Breast epithelium (tissue), 4 donors: ENCODE measurements at places on chromosomes 13 and 19. TPM values are rescaled to one million over a fixed set of nuclear protein-coding genes. Genes with fewer than 3 reads are reported as not detected.

CLDND2 gene
- total RNA-seq = not detected

DNA sequence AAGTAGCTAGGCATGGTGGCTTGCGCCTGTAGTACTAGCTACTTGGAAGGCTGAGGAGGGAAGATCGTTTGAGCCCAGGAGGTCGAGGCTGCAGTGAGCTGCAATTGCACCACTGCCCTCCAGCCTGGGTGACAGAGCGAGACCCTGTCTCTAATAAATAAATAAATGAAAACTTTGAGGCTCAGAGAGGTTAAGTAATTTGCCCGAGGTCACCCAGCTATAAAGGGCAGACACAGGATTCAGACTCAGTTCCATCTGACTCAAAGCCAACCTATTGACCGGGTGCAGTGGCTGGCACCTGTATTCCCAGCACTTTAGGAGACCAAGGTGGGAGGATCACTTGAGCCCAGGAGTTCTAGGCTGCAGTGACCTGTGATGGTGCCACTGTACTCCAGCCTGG lies 7.4 kb upstream of the OLFM2 start:
- DNase-seq = no peak

TMEM255B gene
- 5.2 TPM for total RNA-seq

DNA sequence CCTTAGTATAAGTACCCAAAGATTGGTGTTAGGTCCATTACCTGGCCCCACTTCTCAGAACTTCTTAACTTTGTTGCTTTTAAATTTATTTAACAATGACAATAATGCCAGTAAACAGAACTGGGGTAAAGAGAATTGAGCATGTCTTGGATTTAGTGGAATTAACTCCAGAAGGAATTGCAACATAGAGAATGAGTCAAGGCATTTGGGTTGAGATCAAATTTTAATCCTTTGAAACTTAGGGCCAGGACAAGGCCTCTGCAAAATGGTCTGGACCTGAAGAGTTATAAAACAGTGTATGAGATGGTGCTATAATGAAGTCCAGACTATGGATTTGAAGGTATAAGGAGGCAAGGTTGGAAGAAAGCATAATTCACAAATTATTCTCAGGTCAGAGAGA lies 1030.4 kb downstream of the SLITRK5 start:
- no peak for DNase-seq

DNA sequence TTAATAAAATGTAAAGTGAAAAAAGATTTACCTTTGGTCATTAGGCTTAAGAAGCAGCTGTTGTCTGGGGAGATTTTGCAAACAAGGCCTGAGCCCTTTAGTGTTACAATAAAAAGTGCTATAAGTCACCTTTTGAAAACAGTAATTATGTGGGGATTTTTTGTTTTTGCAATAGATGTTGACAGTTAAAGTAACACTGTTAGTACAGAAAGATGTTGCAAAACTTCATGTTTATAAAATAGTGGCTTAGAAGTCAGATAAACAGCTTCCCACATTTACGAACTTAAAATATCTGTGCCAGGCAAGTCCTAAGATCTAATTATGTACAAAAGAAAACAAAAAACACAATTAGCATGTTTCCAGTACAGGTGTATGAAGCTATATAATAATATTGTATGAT lies 138.0 kb upstream of the IRS2 start:
- DNase-seq = no peak

DNA sequence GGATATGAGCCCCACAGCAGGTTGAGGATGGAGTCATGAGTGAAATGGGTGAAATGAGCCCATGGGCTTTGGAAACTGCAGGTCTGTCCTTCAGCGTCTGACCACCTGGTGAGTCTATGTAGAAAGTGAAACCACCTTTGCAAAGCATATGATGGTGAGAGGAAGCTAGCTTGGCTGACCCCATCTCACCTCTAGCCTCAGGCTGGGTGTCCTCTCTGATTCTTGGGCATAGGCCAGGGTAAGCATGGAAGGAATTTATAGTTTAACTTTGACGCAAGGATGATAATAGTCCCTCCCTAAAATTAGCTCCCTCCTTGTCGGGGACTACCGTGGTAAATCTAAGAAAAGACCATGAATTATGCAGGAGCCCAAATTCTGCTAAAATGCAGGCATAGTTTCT lies 16.8 kb upstream of the PSG9 start:
- no peak for DNase-seq

DNA sequence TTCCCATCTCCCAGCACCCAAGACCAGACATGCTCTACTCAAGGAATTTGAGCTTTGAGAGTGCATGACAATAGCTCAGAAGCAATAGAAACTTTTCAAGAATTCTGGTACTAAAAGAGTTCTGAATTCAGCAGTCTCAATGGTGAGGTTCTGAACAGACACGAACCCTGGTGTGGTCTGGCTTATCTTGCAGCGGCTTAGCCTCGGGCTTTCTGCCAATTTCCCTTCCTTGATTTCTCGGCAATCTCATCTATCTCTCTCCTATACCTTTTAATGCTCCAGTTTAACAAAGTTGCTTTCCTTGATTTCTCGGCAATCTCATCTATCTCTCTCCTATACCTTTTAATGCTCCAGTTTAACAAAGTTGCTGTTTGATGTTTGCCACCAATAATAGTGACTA lies 174.6 kb downstream of the SPRY2 start:
- DNase-seq = no peak

GRCh38 chr19:48862827-48863226 lies 5.6 kb downstream of the PLEKHA4 start:
- DNase-seq = no peak

ACP5 gene
- total RNA-seq = 92.8 TPM

DNA sequence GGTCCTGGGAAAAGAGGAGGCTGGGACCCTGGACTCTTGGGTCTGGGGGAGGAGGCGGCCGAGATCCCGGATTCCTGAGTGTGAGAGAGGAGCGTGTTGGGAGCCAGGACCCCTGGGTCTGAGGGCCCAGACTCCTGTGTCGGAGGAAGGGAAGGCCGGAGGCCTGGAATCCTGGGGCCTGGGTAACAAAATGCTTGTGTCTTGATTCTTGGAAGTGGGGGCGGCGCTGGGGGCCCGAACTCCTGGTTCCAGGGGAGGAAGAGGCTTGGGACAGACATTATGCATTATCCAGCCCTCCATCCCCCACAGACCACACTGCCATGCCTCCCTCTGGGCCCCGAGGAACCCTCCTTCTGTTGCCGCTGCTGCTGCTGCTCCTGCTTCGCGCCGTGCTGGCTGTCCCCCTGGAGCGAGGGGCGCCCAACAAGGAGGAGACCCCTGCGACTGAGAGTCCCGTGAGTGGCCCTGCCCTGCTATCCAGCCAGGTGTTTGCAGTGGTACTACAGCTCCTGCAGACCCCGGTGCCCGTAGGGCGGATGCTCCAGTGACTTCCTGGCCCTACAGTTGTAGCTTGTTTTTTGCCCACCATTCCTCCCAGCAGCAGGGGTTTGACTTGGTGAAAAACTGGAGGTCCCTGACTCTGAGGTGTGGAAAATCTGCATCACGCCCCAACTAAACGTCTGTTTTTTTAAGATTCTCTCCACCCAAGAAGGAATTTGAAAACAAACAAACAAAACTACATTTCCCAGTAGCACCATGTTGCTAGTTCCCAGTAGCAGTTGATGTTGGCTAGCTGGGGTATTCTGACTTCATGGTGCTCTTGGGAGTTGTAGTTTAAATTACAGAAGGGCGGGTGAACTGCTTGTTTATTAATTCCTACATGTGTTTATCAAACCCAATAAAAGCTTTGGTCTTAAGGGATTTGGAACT lies 630 bp downstream of the NUCB1 start:
- DNase-seq = no peak

DNA sequence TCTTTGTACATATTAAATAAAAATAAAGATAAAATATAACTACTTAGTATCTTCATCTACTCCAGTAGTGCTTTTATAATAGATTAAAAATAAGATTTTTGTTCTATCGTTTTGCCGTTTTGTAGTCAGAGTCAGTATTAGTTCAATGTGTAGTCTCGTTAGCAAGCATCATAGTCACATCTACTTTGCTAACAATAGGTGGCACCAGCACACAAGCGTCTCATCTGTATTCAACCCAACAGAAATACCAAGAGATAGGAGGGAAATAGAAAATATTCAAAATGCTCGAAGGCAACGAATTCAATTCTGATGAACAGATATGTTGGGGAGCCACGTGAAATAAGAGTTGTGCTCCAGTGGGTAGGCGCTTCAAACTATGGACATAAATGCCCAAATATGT lies 21.4 kb upstream of the MICU2 start:
- no peak for DNase-seq

- no peak for DNase-seq
These were observed 9.7 kb downstream of the TLE6 start for GRCh38 chr19:2986951-2987524.

MEIOSIN gene
- total RNA-seq = not detected

DNA sequence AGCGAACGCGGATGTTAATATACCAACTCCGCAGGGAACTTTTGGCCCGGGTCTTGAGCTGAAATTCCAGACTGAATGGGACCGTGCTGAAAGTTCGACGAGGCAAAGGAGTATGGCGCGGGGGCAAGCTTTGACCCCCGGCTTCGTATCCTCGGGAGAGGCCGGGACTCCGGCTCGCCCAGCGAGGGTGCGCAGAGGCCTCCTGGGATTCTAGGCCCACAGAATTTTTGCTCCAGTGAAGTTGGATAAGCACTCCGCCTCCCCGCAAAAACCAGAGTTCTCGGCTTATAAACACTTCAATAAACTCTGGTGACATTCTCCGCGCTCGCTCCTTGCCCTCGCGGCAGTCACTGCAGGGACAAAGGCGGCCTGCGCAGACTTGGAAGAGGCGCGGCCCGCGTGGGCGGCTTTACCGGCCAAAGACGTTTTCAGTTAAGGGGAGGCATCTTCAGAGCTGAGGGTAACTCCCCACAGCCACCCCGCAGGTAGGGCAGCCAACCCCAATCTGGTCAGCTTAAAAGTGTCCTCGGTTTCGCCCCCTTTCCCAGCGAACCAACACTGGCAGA lies 112.6 kb downstream of the KCNRG start:
- no peak for DNase-seq

- DNase-seq = no peak
These were observed 30.3 kb downstream of the TDRD3 start for GRCh38 chr13:60427285-60427684.

CHAF1A gene
- total RNA-seq = 7.9 TPM

NOTCH3 gene
- 22.7 TPM for total RNA-seq

DNA sequence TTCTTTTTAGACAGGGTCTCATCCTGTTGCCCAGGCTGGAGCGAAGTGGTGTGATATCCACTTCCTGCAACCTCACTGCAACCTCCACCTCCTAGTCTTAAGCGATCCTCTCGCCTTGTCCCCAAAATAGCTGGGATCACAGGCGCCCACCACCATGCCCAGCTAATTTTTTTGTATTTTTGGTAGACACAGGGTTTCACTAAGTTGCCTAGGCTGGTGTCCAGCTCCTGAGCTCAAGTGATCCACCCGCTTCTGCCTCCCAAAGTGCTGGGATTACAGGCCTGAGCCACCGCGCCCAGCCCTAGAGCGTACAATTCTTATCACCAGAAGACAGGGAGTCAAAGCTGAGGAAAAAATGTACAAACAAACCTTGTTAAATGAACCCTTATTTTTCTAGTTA lies 4.5 kb upstream of the ELOF1 start:
- DNase-seq = no peak

DNA sequence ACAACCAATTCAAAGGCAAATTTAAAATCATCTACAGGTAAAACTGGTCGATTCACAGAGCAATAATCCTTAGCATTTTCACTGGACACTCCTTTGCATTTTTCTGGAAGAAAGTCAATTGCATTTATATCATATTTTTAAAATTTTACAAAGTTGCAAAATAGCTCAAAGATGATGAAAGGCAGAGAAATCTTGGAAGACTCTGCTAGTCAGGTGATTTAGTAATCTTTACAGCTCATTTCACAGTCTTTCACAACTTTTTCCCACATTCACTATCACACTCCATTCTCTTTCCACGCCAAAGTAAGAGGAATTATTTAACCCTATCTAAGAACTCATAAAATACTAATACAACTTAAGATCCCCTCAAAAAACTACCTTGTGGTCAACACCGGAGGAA lies 1063.8 kb downstream of the EFNB2 start:
- no peak for DNase-seq

GRCh38 chr13:40366119-40366518 lies 300.3 kb downstream of the FOXO1 start:
- DNase-seq = no peak

DNA sequence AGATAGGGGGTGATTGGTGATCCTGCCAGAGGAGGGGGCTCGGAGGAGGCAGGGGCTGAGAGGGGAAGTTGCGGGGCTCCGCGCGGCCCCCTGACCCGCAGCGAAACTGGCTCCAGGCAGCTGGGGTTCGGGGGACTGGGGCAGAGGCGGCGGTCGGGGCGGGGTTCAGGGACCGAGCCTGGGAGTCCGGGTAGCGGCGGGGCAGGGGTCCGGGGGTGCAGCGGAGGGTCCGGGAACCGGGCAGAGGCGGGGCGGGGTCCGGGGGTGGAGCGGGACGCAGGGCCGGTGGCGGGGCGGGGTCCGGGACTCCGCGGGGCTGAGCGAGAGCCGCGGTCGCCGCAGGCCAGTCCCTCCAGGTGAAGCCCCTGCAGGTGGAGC lies 1.2 kb downstream of the MADCAM1 start:
- DNase-seq = no peak

GFY gene
- total RNA-seq = not detected

DNA sequence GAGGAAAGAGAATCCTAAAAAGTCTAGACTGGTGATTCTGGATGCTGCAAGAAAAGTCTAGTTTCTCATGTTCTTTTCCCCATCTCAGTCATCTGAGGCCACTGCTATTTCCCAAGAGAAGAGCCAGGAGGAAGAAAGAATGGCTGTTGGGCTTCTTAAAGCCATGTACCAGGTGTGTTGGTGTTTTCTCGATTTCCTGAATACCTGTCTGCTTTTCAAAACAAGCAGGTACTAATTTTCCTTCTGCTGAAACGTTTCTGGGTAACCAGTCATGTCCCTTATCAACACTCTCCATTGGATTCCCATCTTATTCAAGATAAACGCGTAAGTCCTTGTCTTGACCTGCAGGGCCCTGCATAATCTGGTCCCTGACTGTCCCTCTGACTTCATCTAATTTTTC lies 1.1 kb downstream of the ZNF570 start:
- no peak for DNase-seq

- no peak for DNase-seq
These were observed 3.2 kb upstream of the SPACA6 start for GRCh38 chr19:51689751-51690453.

C5AR1 gene
- 7.5 TPM for total RNA-seq

- DNase-seq = no peak
These were observed 530.0 kb downstream of the PCDH9 start for GRCh38 chr13:66700117-66700601.

- DNase-seq = peak; percentile 46
These were observed 11.1 kb upstream of the DHRS12 start for GRCh38 chr13:51814825-51815650.

TJP3 gene
- 0.16 TPM for total RNA-seq
